ENCODE measurements at places on chromosomes 13 and 19.

GRCh38 chr13:76816394-76816793 lies 69.8 kb downstream of the KCTD12 start:
- no peak for DNase-seq

DNA sequence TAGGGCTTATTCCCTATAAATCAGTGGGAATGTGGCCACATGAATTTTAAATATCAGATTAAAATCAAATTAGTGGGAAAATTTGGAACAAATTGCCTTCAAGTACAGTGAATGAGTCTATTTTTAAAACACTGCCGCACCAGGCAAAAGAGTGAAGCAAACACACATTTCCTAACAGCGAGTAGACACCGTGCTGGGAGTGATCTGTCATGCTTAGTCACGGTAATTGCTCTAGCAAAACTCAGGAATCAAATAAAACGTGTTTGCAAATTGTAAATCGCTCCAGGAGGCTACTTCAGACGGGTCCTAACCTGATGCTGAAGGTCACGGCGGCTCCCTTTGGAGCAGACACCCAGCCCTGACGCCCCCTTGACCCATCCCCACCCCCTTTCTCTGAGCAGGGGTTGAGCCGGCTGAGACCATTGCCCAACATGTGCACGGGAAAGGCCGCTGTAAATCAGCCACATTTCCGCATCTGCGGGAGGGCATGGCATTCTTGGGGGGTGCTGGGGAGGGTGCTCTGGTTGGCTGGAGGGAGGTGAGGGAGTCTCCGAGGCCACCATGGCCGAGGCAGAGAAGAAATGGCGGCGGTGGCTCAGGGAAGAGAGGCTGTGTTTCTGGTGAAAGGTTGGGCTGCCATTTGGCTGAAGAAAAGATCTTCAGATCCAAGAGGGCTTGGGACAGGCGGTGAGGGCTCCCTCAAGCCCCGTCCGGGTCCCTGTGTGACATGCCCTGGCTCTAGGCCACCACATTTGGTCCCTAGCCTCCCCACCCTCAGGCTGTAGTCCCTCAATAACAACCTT lies 8.9 kb downstream of the CEBPA start:
- DNase-seq, result no peak

DNA sequence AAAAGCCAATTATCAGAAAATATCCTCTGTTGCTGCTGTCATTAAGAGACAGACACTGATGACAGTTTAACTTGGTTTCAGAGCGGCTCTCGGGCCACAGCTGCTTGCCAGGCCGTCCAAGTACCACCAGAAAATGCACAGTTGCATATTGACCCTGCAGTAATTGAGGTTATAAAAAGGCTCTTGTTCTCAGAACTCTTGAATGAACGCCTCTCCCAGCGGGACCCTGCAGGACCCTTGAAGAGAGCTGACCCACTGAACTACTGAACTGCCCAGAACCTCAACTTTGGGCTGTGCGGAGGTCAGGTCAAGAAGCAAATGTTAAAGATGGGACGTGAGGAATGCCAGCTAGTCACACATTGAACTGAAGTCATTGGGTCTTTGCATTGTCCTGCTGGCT lies 1559.0 kb upstream of the SLC10A2 start:
- DNase-seq, result no peak

DNA sequence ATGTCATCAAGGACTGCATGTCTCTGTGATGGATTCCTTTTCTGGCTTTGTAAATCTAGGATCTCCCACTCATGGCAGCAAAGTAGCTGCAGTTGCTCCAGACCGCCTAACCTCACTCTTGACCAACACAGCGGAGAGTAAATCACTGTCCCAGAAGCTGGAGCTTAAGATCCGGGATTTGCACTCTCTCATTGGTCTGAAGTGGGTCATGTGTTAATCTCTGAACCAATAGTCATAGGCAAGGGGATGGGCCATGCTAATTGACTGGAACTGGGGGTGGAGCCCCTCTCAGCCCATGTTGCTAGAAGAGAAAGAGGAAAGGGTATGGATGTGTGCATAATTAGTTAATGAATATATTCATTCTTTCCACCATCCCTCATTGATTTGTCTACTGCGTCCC lies 34.0 kb downstream of the VAV1 start:
- DNase-seq, result no peak

- no peak for DNase-seq
Observed at GRCh38 chr19:42177686-42178019, 39.8 kb downstream of the DEDD2 start.

- DNase-seq, result no peak
Observed at GRCh38 chr13:106507560-106508274, 27.7 kb downstream of the EFNB2 start.

GRCh38 chr13:107023335-107023734 lies 455.4 kb upstream of the ARGLU1 start:
- DNase-seq, result no peak

DNA sequence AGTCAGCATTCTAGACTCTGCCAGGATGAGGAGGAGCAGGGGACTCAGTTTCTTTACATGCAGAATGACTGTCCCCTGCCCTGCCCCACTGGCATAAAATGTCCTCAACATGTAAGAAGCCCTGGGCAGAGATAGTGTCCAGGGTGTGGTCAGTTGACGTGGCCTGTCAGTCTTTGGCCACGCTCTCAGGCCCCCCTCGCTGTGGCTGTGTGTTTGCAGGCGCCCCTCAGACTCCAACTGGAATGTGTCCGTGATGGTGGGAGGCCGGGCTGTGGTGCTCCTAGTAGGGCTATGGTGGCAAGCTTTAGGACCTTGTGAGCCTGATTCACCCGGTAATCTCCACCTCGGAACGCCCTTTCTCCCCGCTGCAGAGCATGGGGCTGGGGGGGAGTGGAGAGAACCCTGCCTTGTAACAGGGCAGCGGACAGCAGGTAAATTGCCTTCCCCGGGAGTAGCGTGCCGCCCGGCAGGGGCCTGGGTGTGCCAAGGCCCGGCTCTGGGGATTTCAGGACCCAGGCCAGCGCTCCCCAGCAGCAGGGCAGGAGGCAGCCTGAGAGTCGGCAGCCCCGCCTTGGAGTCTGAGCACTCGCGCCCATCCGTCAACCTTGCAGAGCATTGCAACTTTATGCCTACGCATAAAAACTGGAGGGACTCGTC lies 62.3 kb downstream of the CHST8 start:
- DNase-seq, result no peak

- no peak for DNase-seq
Observed at GRCh38 chr13:35976126-35976525, 155.1 kb downstream of the DCLK1 start.

GRCh38 chr13:42985312-42986175 lies 6.5 kb downstream of the EPSTI1 start:
- no peak for DNase-seq

DNA sequence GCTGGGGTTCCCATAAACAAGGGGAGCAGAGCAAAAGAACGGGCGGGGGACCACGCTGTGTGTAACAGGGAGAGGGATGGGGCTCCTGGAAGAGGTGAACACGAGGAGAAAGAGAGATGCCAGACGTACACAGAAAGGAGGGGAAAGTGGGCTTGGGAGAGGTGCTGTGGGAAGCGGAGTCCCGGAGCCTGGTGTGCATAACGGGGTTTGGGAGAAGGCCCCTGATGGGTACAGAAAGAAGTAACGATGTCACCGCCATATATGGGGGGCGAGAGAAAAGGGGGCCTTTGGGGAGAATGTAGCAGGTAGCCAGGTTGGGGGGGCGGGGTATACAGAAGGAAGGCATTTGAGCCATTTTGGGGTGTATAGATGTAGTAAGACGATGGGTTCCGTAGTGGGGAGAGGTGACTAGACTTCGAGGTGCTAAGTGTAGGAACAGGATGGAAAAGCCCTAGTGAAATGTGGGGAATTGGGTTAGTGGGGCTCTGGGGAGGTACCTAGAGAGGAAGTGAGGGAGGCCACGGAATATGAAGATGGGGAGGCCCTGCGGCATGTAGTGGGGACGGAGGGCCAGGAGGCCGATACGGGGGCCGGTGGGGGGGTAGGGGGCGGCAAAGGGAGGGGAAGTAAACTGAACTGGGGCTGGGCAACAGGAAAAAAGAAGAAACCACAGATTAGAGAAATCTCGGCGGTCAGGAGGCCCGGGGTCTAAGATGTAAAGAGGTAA lies 787 bp downstream of the ZNF580 start:
- no peak for DNase-seq

DNA sequence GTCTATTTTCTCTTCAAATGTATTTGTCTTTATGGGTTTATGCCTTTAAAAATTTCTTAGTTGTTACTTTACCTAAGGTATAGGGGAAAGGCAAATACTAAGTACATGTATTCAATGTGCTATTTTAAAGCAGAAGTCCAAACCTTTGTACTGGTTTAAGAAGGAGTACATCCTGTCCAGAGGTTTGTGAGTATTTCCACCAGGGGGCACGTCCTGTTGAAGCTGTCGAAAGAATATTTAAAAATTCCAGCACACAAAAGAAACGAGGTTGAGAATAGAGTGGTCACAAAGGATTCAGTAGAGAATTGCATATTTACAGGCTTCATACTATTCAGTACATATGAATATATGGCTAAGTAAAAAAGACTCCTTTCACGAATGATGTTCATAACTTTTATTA lies 59.8 kb downstream of the URI1 start:
- DNase-seq, result no peak

GRCh38 chr19:47542030-47542475 lies 27.2 kb upstream of the NAPA start:
- no peak for DNase-seq

GRCh38 chr19:53646144-53646543 lies 14.3 kb downstream of the DPRX start:
- no peak for DNase-seq

- DNase-seq, result no peak
Observed at GRCh38 chr19:2952953-2953481, 8.2 kb upstream of the ZNF77 start.

- no peak for DNase-seq
Observed at GRCh38 chr19:591099-591958, 1.6 kb downstream of the HCN2 start.

GRCh38 chr13:23667750-23668149 lies 97.5 kb downstream of the TNFRSF19 start:
- DNase-seq, result no peak

DNA sequence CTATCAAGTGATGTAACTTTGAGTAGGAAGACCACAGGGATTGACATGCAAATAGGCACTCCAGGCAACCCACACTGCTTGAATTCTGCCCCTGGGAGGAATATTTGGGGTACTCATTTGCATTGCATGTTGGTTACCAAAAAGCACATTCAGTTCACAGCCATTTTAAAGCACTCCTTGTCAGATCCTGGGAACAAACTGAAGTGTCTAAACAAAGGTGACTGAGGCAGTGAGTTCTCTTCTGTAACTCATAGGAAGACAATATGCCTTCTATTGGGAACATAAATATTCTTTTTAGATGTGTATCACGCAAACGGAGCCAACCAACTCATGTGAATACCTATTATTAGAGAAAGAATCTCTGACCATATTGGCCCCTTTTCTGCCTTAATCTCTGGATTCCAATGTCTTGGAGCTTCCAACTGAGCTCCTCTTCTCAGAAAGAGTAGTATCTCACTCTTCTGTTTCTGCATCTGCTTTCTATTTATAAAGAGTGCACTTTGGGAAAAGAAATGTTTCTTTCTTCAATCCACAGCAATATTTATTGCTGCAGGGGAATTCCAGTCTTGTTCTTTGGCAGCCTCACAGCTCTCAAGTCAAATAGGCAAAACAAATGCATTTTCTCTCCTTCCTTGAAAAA lies 125.7 kb upstream of the NBEA start:
- DNase-seq, result no peak

- DNase-seq, result no peak
Observed at GRCh38 chr19:49596954-49597702, 6.1 kb downstream of the PRR12 start.

DNA sequence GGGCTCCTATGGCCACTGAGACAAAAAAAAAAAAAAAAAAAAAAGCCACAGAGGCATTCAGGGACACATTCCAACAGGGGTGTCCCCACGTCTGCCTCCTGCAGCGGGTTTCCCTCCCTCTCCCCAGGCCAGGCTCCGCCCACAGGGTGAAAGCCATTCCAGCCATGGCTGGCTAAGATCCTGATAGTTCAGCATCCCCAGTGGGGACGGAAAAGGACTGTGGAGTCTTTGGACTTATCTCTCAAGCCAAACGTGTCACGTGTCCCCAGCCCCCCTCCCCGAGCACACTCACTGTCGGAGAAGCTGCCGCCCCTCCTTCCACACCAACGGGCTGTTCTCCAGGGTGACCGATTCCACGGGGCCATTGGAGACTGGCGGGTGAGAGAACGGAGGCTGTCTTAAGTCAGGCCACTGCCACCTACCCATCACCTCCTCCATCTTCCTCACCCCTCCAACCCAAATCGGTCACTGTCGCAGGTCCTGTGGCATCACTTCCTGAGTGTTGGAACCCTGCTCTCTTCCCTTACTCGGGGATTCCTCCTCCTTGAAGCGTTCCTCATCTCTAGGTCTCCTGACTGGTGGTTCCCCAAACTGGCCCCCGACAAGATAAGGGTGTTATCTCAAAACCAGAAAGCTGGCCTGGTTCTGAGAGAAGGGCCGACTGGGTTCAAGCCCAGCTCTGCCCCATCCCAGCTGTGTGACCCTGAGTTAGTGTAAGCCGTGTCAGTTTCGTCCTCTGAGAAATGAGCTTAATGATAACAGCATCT lies 9.1 kb upstream of the FKRP start:
- DNase-seq, result no peak

- DNase-seq, result no peak
Observed at GRCh38 chr13:33639626-33640080, 178.3 kb upstream of the RFC3 start.

- no peak for DNase-seq
Observed at GRCh38 chr13:21344662-21345176, 114.4 kb downstream of the ZDHHC20 start.

GRCh38 chr19:10390652-10391286 lies 10.4 kb upstream of the TYK2 start:
- no peak for DNase-seq

DNA sequence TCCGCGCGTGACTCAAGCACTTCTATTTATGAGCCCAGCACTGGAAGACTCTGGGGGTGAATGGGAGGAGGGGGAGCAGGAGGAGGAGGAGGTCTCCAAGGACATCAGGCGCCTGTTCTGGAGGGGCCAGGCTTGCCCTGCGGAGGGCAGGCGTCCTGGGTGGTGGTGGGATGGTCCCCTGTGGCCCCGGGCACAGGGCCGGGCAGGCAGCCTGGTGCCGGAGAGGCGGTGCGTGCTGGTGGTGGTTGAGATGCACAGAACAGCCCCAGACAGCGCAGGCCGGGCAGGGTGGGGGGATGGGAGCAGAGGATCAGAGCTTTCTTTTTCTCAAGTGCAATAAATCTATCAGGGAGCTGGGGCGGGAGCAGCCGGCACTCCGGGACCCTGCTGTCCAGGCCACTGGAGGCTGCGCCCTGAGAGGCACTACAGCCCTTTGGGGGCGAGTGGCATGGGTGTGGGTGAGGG lies 14.0 kb downstream of the NKPD1 start:
- DNase-seq, result no peak

GRCh38 chr13:76271728-76272232 lies 614.4 kb downstream of the KCTD12 start:
- no peak for DNase-seq

- DNase-seq, result no peak
Observed at GRCh38 chr13:113849981-113850721, 13.7 kb downstream of the GAS6 start.

- DNase-seq, result no peak
Observed at GRCh38 chr13:28413999-28414398, 80.9 kb downstream of the FLT1 start.

- DNase-seq, result no peak
Observed at GRCh38 chr13:52947921-52948373, 80.7 kb upstream of the OLFM4 start.
